ENCODE measurements at places on chromosomes 11 and 22. TPM values are rescaled to one million over a fixed set of nuclear protein-coding genes. Genes with fewer than 3 reads are reported as not detected.
A peak's percentile ranks its signal among the peaks of the same experiment; 100 is the strongest.

- no peak for DNase-seq
- peaks cover 44% of the 10 kb centered on the region for H3K36me3 ChIP-seq
- no peak overlapping the region for H3K27ac ChIP-seq
- H3K4me3 ChIP-seq, result no peak overlapping the region
- no peaks in the 10 kb centered on the region for H3K27me3 ChIP-seq
- no peaks in the 10 kb centered on the region for H3K4me1 ChIP-seq
Observed at GRCh38 chr11:77619576-77620198, 17.9 kb downstream of the CLNS1A start.

DNA sequence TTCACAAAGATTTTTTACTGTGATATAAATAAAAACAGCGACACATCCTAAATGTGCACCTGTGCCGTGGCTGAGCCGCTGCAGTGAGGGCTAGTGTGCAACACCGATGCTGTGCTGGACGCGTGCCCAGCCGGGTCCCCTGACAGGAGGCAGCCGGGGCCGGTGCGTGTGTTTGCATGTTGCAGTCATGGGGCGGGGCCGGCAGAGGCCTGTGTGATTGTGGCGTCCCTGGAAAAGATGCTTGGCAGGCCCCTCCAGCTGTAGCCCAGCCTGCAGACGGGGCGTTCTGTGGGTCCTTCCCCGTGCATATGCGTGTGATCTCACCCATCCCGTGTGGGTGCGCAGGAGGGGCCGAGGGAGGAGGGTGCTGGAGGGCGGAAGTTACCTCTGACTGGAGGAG lies 30.6 kb downstream of the MUC6 start:
- DNase-seq, result no peak
- H3K27me3 ChIP-seq, result no peaks in the 10 kb centered on the region
- H3K36me3 ChIP-seq, result peaks cover 30% of the 10 kb centered on the region
- H3K27ac ChIP-seq, result no peak overlapping the region
- no peak overlapping the region for H3K4me3 ChIP-seq

Gene JAML
- not detected for total RNA-seq

DNA sequence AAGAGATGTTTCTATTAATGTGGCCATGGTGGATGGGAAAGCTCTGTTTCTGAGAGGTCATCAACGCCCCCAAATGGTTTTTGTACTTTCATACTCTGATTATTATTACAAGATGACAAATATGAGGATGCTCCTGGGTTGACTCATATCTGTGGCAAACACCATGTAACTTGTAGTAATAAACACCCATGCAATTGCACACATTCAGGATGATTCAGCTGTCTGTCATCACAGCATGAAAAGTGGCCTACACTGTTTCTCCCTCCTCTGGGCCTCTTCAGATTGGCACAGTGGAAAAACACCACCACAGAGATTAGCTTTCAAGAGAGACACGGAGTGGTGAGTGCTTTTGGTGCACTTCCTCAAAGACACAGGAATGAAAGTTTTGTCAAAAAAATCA lies 85.4 kb downstream of the MTNR1B start:
- H3K36me3 ChIP-seq, result no peaks in the 10 kb centered on the region
- H3K27me3 ChIP-seq, result peaks cover 15% of the 10 kb centered on the region
- H3K27ac ChIP-seq, result no peak overlapping the region
- no peak for DNase-seq
- no peak overlapping the region for H3K4me3 ChIP-seq

Gene BRSK2
- total RNA-seq, result 4.9 TPM

Gene OR4C16
- not detected for total RNA-seq

- H3K36me3 ChIP-seq, result peaks cover 54% of the 10 kb centered on the region
- no peak overlapping the region for H3K4me3 ChIP-seq
- H3K27ac ChIP-seq, result no peak overlapping the region
- no peak for DNase-seq
- no peaks in the 10 kb centered on the region for H3K4me1 ChIP-seq
Observed at GRCh38 chr22:30016596-30016995, 63.7 kb upstream of the HORMAD2 start.

Gene RIMBP3C
- total RNA-seq, result 0.31 TPM

- H3K27ac ChIP-seq, result no peak overlapping the region
- no peak overlapping the region for H3K4me3 ChIP-seq
- H3K4me1 ChIP-seq, result no peaks in the 10 kb centered on the region
Observed at GRCh38 chr22:31447337-31447736, 42.3 kb downstream of the EIF4ENIF1 start.

DNA sequence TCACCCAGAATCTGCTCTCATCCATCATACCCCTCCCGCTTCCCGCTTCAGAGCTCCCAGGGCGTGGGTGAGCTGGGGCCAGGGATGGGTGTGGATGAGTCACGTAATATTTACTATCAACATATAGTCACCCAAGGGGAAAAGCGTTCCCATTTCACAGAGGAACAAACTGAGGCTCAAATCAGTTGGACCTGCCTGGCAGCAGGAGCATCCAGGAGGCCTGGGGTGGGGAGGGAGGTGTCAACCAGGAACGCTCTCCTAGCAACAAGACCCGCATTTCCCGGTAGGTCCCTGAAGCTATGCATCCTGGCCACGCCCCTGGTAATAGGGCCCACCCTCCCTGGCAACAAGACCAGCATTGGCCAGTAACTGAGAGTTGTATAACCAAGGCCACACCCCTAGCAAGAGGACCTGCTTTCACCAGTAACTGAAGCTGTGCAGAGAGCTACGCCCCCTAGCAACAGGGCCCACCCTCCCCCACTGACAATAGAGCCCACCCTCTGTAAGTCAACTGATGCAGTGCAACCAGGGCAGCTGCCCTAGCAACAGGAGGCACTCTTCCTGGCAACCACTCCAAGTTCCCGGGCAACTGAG lies 32.7 kb upstream of the TXNRD2 start:
- peaks cover 3% of the 10 kb centered on the region for H3K4me1 ChIP-seq
- H3K4me3 ChIP-seq, result no peak overlapping the region
- DNase-seq, result no peak
- no peaks in the 10 kb centered on the region for H3K27me3 ChIP-seq
- no peak overlapping the region for H3K27ac ChIP-seq

DNA sequence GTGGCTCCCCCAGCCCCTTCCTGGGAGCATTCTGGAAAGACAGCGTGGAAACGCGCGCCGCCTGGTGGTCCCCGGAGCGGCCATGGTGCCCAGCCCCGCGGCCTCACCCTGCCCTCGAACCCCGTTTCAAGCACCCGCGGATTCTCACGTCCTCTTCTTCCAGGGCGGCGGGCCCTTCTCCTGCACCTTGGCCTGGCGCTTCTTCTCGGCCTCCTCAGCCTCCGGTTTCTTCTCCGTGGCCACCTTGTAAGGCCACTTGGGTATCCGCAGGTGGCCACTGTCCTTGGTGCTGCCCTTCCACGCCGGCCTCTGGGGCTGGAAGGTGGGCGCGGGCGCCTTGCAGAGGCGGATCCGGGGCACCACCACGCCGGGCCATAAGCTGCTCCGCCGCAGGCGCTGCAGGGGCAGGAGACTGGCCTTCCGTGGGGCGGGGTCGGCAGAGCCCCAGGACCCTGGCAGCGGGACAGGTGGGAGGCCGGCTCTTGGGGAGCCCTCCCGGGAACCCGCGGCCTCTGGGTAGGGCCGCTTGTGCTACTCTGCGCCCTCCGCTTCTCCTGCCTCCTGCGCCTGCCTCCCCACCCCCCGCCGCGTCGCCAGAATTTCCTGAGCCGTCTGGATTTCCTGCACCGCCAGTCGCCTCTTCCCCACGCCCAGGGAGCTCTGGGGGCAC lies 83.4 kb downstream of the TRIM51G start:
- H3K27me3 ChIP-seq, result no peaks in the 10 kb centered on the region
- H3K4me1 ChIP-seq, result no peaks in the 10 kb centered on the region
- no peak overlapping the region for H3K27ac ChIP-seq
- no peaks in the 10 kb centered on the region for H3K36me3 ChIP-seq
- DNase-seq, result no peak

Gene NPTXR
- total RNA-seq, result 9.6 TPM

Gene HORMAD2
- total RNA-seq, result 0.47 TPM

Gene HPX
- total RNA-seq, result 5.2 TPM

GRCh38 chr22:26713823-26714449 lies 56.5 kb downstream of the MIAT start:
- H3K36me3 ChIP-seq, result no peaks in the 10 kb centered on the region
- H3K27me3 ChIP-seq, result no peaks in the 10 kb centered on the region
- no peak overlapping the region for H3K27ac ChIP-seq
- no peak for DNase-seq
- H3K4me1 ChIP-seq, result peaks cover 2% of the 10 kb centered on the region

DNA sequence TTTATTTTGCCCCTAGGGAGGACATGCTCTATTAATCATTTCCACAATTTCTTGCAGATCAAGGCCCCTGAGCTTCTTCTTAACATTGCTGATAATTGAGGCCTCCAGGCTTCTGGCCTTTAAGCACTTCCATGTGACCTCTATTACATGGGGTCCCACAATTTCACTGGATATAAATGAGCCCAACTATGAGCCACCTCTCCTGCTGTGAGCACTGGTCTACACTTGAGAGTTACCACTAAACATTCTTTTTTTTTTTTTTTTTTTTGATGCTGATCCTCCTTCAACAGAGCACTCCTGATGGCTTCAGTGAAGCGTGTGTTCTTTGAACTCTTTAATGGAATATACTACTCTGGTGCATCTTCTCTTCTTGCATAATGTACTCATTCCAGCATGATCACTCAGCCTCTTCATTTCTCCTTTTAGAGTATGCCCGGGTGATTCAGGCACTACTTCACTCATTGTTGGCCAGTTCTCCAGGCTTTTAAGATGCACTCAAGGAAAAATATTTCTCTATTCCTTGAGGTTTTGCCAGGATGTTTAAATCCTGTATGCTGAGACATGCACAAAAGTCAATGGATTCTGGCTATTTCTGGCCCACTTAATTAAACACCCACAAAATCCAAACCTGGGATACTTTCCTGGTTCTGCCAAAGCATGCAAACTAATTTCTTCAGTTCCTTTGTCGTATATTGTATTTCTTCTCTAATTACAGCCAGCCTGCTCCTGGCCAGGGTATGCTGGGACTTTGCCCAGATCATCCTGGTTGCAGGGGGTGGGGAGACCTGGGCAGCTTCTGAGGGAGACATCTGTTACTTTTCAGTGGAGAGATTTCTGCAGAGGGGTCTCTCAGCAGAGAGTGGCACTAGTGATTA lies 257.8 kb upstream of the LUZP2 start:
- no peaks in the 10 kb centered on the region for H3K36me3 ChIP-seq
- H3K4me3 ChIP-seq, result no peak overlapping the region
- no peaks in the 10 kb centered on the region for H3K27me3 ChIP-seq
- H3K4me1 ChIP-seq, result peaks cover 9% of the 10 kb centered on the region
- no peak overlapping the region for H3K27ac ChIP-seq
- DNase-seq, result no peak

- H3K4me3 ChIP-seq, result no peak overlapping the region
- peaks cover 16% of the 10 kb centered on the region for H3K4me1 ChIP-seq
- peaks cover 12% of the 10 kb centered on the region for H3K36me3 ChIP-seq
- no peaks in the 10 kb centered on the region for H3K27me3 ChIP-seq
Observed at GRCh38 chr22:27775758-27776649, 25.6 kb downstream of the MN1 start.

DNA sequence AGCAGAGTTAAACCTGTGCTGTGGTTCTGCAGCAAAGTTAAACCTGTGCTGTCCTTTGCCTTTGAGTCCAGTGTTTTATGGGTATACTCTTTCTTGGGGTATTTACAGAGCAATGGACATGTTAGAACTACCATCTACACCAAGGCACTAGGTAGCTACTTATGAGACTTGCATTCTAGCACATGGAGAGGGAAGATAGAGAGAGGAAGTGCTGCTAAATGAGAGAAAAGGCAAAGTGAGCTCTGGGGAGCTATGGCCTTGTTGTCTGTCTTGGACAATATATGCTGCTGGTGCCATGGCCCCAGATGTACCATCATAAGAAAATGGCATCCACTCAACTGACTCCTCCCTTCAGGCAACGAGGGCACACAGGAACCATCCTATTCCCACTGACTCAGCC lies 91.5 kb downstream of the SLC1A2 start:
- H3K36me3 ChIP-seq, result no peaks in the 10 kb centered on the region
- no peak overlapping the region for H3K4me3 ChIP-seq
- H3K27me3 ChIP-seq, result peaks cover 17% of the 10 kb centered on the region
- DNase-seq, result no peak
- H3K27ac ChIP-seq, result no peak overlapping the region

Gene FBXO3
- total RNA-seq, result 28.7 TPM

DNA sequence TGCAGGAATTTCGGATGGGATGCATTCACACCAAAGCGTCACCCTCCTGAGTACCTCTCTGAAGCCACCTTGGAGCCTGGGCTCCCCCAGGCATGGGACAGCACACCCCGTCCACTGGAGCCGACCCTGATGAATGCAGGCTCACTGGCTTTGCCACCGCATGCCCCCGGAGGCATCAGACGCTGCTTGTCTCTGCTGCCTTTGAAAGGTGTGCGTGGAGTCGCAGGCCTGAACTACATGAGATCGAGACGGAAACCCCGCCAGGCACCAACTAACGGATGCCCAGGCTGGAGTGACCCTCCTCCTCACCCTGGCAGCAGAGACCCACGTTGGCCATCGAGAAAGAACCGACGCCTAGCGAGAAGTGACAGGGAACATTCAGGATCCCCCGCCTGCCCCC lies 22.5 kb downstream of the KRTAP5-5 start:
- no peaks in the 10 kb centered on the region for H3K36me3 ChIP-seq
- peaks cover 17% of the 10 kb centered on the region for H3K4me1 ChIP-seq
- no peak for DNase-seq
- H3K27me3 ChIP-seq, result peaks cover 15% of the 10 kb centered on the region

Gene C22orf15
- 0.52 TPM for total RNA-seq

DNA sequence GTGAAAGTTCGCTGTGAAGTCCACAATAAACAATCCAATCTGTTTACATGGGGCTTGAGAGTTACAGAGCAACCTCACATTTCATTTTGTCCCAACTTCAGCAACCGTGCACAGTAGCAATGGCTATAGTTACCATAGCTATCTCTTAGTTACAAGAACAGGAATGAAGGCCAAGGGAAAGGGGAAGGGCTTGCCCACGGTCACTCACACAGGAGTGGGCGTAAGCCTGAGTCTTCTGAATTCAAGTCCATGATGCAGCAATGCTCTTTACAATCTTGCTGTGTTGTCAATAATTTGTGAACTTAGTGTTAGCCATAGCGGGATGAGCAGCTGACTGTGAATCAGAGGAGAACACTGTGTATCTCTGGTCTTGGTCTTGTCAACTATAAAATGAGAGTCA lies 102.9 kb downstream of the ADAMTS15 start:
- H3K4me3 ChIP-seq, result no peak overlapping the region
- no peak for DNase-seq
- peaks cover 3% of the 10 kb centered on the region for H3K4me1 ChIP-seq
- H3K27me3 ChIP-seq, result no peaks in the 10 kb centered on the region
- H3K36me3 ChIP-seq, result no peaks in the 10 kb centered on the region

- H3K27ac ChIP-seq, result no peak overlapping the region
- no peak overlapping the region for H3K4me3 ChIP-seq
- DNase-seq, result no peak
- H3K4me1 ChIP-seq, result no peaks in the 10 kb centered on the region
Observed at GRCh38 chr11:122594986-122595645, 60.4 kb upstream of the UBASH3B start.

- H3K27ac ChIP-seq, result peak overlapping the region; percentile 60
- H3K4me1 ChIP-seq, result peaks cover 2% of the 10 kb centered on the region
- DNase-seq, result peak; percentile 4
- no peak overlapping the region for H3K4me3 ChIP-seq
- H3K36me3 ChIP-seq, result no peaks in the 10 kb centered on the region
- peaks cover 7% of the 10 kb centered on the region for H3K27me3 ChIP-seq
Observed at GRCh38 chr22:48955351-48956311, 872.0 kb downstream of the BRD1 start.

Gene CCDC88B
- total RNA-seq, result 12.0 TPM

GRCh38 chr11:124801014-124801413 lies 808 bp upstream of the MSANTD2 start:
- DNase-seq, result no peak
- peak overlapping the region; percentile 97 for H3K27ac ChIP-seq
- no peaks in the 10 kb centered on the region for H3K27me3 ChIP-seq
- peak overlapping the region; percentile 89 for H3K4me3 ChIP-seq

- no peaks in the 10 kb centered on the region for H3K4me1 ChIP-seq
- DNase-seq, result no peak
- H3K36me3 ChIP-seq, result peaks cover 18% of the 10 kb centered on the region
Observed at GRCh38 chr22:35419756-35420155, 19.8 kb downstream of the MCM5 start.

Gene C11orf42
- total RNA-seq, result not detected

Measured in mesothelial cell of epicardium (in vitro differentiated cells).